Activated CD4-positive, alpha-beta memory T cell treated with anti-CD3 and anti-CD28 coated beads, Interleukin-2, amount 10 ng/mL, durations not matched to agents 7 days and 5 days (primary cell): ENCODE measurements at places on chromosomes 16 and 17.
A peak's percentile ranks its signal among the peaks of the same experiment; 100 is the strongest.

DNA sequence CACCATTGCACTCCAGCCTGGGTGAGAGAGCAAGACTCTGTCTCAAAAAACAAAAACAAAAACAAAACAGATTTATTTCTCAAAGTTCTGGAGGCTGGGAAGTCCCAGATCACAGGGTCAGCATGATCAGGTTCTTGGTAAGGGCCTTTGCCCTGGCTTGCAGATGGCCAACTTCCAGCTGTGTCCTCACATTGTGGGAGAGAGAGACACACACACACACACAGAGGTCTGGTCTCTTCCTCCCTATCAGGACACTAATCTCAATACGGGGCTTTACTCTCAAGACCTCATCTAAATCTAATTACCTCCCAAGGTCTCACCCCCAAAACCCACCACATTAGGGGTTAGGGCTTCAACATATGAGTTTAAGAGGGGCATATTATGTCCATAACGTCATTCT, 26.4 kb upstream of the TAOK1 start:
- no peak overlapping the region for H3K27ac ChIP-seq
- H3K4me1 ChIP-seq: no peaks in the 10 kb centered on the region
- H3K27me3 ChIP-seq: no peaks in the 10 kb centered on the region
- no peak for DNase-seq
- H3K36me3 ChIP-seq: no peaks in the 10 kb centered on the region

- H3K36me3 ChIP-seq: no peaks in the 10 kb centered on the region
- DNase-seq: no peak
- no peak overlapping the region for H3K27ac ChIP-seq
- no peak overlapping the region for H3K4me3 ChIP-seq
- H3K4me1 ChIP-seq: no peaks in the 10 kb centered on the region
Measured at GRCh38 chr17:273981-274832, 78.4 kb downstream of the RPH3AL start.

- no peaks in the 10 kb centered on the region for H3K27me3 ChIP-seq
- DNase-seq: no peak
- peaks cover 84% of the 10 kb centered on the region for H3K36me3 ChIP-seq
- H3K27ac ChIP-seq: peak overlapping the region; percentile 59
- H3K4me1 ChIP-seq: peaks cover 79% of the 10 kb centered on the region
Measured at GRCh38 chr17:65047941-65048340, 8.6 kb downstream of the GNA13 start.

DNA sequence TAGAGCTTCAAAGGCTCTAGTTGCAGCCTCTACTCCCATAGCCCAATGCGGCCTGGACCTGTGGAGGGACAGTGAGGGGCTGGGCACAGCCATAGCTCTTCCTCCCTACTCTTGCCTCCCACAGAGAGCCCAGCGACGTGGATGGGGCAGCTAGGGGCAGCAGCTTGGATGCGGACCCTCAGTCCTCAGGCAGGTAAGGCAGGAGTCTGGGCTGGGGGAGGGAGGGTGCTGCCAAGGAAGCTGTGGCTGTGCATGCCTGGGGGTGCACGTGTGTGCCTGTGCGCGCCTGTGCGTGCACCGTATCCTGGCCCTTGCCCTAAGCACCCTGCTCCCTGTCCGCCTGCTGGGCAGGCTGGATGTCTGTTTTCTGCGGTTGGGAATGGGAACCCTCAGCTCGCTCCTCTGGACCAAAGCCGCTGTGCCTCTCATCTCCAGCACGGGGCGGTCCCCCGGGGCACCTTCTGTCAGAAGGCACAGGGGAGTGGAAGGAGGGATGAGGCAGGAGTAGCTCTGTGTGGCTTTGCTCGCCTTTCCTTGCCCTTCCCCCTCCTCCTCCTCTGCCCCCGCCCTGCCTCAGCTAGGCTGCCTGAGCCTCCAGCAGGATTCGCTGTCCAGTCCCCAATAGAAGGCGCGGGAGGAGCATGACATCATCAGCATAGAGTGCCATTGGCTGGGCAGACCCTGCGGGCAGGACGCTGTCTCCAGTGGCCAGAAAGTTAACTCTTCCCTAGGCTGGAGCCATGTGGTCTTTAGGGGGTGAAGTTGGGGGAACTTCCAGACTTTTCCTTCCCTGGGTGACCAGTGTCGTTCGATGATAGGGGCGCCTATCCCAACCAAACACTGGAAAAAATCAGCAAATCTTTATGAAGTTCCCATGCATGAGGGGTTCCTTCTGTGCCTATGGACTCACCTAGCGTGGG, 797 bp downstream of the PRCD start:
- H3K27me3 ChIP-seq: peaks cover 48% of the 10 kb centered on the region
- no peak overlapping the region for H3K4me3 ChIP-seq
- peaks cover 3% of the 10 kb centered on the region for H3K4me1 ChIP-seq
- DNase-seq: no peak
- H3K36me3 ChIP-seq: no peaks in the 10 kb centered on the region
- no peak overlapping the region for H3K27ac ChIP-seq

DNA sequence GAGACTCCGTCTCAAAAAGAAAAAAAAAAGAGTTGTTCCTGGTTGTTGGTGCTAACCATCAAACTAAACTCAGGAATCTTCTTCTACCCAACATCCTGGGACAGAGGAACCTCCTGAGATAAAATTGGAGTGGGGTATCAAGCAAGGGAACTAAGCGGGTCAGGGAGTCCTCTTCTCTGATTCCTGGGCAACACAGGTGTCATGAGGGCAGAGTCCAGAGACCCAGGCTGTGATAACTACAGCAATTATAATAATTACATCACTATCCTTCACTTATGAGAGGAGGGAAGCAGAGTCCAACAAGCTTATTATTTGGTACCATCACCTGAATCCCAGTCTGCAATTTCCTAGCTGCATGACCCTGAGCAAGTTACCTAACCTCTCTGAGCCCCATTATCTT, 8.1 kb downstream of the C17orf50 start:
- no peak for DNase-seq
- H3K4me1 ChIP-seq: peaks cover 9% of the 10 kb centered on the region
- H3K27me3 ChIP-seq: peaks cover 11% of the 10 kb centered on the region

GRCh38 chr17:57679906-57680695, 65.0 kb downstream of the CCDC182 start:
- H3K27ac ChIP-seq: no peak overlapping the region
- DNase-seq: no peak
- H3K27me3 ChIP-seq: no peaks in the 10 kb centered on the region
- no peak overlapping the region for H3K4me3 ChIP-seq
- peaks cover 7% of the 10 kb centered on the region for H3K36me3 ChIP-seq

DNA sequence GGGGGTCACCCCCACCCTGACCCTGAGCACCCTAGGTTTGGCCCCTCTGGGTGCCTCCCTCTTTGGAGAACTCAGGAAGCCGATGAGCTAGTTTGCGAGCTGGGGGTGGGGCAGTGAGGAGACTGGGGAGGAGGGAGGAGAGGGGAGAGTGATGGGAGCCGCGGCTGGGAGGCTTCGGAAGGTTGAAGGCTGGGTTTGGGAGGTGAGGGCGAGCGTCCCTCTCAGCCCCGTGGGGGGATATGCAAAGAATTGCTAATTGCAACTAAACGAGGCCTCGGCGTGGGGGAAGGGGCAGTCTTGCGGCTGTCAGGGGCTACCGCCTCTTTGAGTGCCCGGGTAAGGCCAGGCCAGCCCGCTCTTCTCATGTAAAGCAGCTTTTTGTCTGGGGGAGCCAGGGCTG, 17.6 kb upstream of the FZD2 start:
- no peak for DNase-seq
- peaks cover 7% of the 10 kb centered on the region for H3K27me3 ChIP-seq
- no peaks in the 10 kb centered on the region for H3K36me3 ChIP-seq
- no peak overlapping the region for H3K4me3 ChIP-seq

DNA sequence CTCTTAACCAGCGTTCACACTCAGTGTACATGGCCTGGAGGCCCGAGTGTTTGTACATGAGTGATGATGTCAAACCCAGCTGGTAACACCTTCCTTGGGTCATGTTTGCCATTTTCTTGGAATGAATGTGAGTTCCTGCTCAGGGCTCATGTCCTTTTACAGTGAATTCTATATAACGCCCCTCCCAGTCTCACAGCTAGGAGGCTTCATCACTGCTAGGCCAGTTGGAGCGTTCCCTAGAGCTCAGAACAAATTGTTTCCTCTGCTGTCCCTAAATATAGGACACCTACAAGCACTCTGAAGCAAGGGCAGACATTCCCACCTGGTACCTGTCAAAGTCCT, 5.5 kb downstream of the TIMM22 start:
- no peak for DNase-seq
- no peaks in the 10 kb centered on the region for H3K27me3 ChIP-seq
- peaks cover 20% of the 10 kb centered on the region for H3K4me1 ChIP-seq

GRCh38 chr17:64679710-64680216, 17.7 kb upstream of the SMURF2 start:
- no peak for DNase-seq
- H3K27ac ChIP-seq: no peak overlapping the region
- no peaks in the 10 kb centered on the region for H3K4me1 ChIP-seq

DNA sequence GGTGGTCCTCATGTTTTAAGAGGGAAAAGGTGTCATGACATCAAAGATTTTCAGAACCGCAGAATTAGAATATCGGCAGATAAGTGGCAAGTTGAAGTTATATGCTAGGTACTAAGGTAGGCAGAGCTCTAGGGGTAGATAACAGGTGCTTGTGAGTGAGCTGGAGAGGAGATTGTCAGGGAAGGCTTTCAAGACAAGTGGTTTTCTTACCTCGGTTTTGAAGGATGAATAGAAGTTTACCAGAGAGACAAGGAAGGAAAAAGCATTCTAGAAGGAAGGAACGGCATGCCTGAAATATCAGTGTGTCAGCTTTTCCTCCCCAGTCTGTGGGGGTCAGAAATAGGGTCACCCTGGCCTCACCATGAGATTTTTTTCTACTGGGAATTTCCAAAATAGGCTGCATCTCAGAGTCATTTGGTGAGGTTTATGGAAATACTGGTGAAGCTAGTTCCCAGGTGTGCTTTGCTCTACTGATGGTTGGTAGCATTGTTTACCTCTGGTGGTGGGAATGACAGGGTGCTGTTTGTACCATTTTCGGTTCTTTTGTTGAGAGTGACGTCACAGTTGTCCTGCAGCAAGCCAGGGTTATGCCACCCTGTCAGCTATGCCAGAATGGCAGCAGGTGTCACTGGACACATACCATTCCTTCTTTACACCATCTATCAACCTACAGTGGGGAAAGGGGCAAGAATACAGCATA, 112.5 kb downstream of the MSI2 start:
- no peak overlapping the region for H3K4me3 ChIP-seq
- peaks cover 10% of the 10 kb centered on the region for H3K4me1 ChIP-seq
- DNase-seq: no peak
- H3K27me3 ChIP-seq: no peaks in the 10 kb centered on the region
- H3K27ac ChIP-seq: no peak overlapping the region
- H3K36me3 ChIP-seq: peaks cover 8% of the 10 kb centered on the region

DNA sequence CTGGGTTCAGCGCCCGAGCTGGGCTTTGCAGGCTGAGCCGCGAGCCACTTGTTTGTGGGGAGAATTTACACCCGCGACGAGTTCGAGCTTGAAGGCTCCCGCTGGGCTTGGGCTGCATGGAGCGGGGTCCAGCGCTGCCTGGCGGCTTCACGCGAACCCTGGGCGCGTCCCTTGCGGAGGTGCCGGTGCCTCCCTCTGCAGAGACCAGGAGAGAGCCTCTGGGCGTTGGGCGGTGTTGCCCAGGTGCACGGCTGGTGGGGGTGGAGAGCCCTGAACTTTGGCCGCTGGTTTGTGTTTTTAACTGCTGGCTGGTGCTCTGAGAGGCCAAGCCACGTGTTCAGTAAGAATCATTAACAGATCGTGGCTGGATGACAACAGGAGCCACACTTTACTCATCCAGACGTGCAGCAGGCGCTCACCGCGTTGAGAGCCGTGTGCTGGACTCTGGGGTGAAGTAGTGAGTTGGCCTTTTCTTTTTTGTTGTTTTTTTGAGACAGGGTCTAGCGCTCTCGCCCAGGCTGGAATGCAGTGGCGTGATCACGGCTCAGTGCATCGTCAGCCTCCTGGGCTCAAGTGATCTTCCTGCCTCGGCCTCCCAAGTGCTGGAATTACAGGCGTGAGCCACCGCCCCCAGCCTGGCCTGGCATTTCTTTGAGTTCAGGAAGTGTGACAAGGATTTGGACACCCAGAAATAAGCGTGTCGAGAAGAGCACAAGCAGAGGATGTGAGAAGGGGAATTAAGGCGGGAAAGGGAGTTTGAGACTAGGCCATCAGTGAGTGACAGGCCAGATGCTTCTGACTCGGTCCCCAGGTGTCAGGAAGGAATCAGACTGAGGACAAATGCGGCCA, 827 bp downstream of the CDK10 start:
- peaks cover 14% of the 10 kb centered on the region for H3K36me3 ChIP-seq
- no peak for DNase-seq
- no peaks in the 10 kb centered on the region for H3K27me3 ChIP-seq
- peak overlapping the region; percentile 91 for H3K4me3 ChIP-seq

DNA sequence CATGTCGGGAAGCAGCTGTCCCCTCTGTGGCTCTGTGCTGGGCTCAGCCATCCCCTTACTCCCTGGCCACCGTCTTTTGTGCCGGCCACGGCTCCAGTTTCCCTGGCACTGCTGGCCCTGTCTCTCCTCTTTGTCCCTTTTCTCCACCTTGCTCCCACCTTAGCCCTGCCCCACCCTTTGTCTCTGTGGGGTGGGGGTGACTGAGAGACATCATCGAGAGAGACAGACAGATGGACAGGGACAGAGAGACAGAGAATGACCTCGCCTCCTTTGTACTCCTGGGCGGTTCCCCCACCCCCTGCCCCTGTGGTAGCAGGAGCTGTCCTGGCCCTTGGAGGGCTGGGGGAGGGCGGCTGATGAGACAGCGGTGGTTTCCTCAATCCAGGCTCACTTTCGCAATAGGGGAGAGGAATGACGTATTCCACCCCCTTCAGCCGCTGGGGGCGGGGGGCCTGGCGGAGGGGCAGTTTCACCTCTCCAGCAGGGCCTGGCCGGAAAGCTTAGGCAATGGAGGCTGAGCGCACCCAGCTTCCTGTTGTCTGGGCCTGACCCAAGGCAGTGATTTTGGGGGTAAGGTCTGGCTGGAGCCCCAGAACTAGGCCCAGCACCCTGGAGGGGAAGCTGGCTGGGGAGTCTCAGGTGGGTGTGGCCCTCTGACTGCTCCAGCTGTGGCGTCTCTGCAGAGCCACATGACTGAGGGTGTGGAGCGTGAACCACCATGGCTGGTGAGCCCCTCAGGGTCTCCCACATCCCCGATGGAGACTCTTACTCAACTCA, 7.3 kb downstream of the FMNL1 start:
- H3K27ac ChIP-seq: peak overlapping the region; percentile 99
- no peaks in the 10 kb centered on the region for H3K27me3 ChIP-seq
- peaks cover 88% of the 10 kb centered on the region for H3K4me1 ChIP-seq
- H3K36me3 ChIP-seq: peaks cover 79% of the 10 kb centered on the region

GRCh38 chr16:89721546-89722391, 432 bp downstream of the ZNF276 start:
- peaks cover 26% of the 10 kb centered on the region for H3K36me3 ChIP-seq
- peaks cover 41% of the 10 kb centered on the region for H3K4me1 ChIP-seq
- peak overlapping the region; percentile 96 for H3K4me3 ChIP-seq
- no peaks in the 10 kb centered on the region for H3K27me3 ChIP-seq
- H3K27ac ChIP-seq: peak overlapping the region; percentile 100

- DNase-seq: no peak
- H3K36me3 ChIP-seq: no peaks in the 10 kb centered on the region
- H3K27me3 ChIP-seq: no peaks in the 10 kb centered on the region
- H3K27ac ChIP-seq: no peak overlapping the region
Measured at GRCh38 chr16:13463619-13464018, 456.3 kb upstream of the ERCC4 start.

GRCh38 chr17:18974407-18975149, 22.6 kb downstream of the SLC5A10 start:
- H3K4me3 ChIP-seq: no peak overlapping the region
- no peak overlapping the region for H3K27ac ChIP-seq
- no peaks in the 10 kb centered on the region for H3K36me3 ChIP-seq
- no peak for DNase-seq
- peaks cover 3% of the 10 kb centered on the region for H3K4me1 ChIP-seq

GRCh38 chr17:41624208-41625101, at the start of gene KRT17:
KRT17 (minus strand) TSS chr17:41624575; CDS start chr17:41624509, 66 bp downstream.
- no peaks in the 10 kb centered on the region for H3K4me1 ChIP-seq
- no peak for DNase-seq
- H3K27me3 ChIP-seq: no peaks in the 10 kb centered on the region
- no peaks in the 10 kb centered on the region for H3K36me3 ChIP-seq
- H3K4me3 ChIP-seq: no peak within 1 kb of the TSS
